ENCODE measurements at places on chromosomes 12 and 14.

DNA sequence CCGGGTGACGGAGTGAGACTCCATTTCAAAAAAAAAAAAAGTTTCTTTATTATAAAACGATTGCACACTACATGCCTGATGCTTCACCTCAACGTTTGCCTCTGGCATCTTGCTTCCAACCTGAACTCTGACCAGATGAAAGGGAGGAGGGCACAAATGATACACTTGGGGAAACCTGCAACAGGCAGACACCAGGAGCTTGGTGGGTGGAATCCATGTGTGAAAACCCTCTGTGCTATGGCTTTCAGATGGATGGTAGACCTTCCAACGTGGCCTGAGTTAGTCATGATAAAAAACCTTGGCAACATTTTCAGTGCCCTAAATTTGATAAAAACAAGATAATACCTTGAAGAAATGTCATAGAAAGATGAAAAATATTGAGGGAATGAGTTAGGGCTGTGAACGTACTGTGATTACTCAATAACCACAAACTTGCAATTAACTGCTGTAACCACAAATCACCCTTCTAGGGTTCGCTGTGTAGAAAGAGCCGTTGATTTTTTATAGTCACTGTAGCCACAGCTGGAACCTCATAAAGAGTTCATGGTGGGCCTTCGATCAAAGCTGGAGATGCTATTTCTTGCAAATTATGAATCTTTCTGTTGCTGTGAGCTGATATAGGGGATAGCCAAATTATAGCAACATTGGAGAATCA lies 26.1 kb upstream of the GZMB start:
- no peak for DNase-seq

DNA sequence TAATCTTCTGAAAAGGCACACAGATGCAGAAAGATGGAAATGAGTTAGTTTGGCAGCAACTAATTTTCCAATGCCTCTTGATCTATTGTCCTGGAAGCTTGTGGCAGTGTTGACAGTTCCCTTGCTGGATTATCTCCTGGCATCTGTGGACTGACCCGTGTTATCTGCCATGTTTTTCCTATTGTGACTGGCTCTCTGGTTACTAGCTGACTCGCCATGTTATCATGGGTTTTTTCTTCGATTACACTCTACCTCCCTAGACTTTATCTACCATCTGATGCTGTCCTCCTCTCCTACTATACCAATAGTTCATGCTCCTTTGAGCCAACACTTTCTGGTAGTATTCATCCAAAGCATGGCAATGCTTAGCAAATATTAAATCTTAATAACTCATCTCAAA lies 63.3 kb upstream of the FLRT2 start:
- no peak for DNase-seq

DNA sequence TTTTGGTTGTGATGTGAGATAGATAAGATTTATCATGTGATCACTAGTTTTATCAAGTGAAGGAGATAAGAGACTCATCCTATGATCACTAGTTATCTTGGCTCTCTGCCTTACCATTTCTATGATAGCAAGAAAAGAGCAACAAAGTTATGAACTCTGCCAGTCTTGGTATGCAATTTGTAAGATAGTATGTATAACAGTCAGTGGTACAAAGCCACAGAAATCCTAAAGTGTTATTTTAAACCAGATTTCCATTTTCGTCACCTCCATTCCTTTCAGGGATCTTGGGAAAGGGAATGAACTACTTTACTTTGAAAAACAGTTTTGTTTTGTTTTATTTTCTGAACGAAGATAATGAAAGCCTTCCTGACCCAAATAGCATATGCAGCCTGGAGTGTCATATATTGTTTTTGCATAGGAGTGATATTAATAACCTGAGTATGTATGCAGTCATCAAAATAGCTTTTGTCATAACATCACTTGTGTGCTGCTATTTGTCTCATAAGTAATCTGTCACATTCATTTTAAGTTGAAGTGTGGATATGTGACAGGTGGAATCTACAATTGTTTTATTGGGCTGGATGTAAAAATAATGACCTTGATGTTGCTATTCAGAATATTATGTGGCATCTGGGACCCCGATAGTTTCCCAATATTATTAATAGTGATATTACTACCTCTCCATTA lies 35.0 kb downstream of the FLRT2 start:
- no peak for DNase-seq

DNA sequence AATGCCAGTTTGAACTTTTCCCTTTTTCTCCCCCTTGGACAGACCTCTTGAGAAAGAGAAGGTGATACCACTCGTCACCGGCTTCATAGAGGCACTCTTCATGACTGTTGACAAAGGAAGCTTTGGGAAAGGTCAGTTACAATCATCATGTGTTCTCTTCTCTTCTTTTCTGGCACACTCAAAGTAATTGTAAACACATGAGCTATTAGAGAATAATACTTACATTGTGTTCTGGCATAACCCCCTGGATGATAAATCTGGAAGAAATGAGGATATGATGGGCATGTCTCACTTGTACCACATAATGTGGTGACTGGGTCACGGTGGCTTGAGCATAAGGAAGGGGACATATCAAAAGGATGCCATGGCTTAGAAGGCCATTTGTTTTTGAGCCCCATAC lies 20.0 kb downstream of the UTP20 start:
- DNase-seq = no peak

GRCh38 chr12:27279826-27280225 lies 35.7 kb downstream of the STK38L start:
- DNase-seq = no peak

DNA sequence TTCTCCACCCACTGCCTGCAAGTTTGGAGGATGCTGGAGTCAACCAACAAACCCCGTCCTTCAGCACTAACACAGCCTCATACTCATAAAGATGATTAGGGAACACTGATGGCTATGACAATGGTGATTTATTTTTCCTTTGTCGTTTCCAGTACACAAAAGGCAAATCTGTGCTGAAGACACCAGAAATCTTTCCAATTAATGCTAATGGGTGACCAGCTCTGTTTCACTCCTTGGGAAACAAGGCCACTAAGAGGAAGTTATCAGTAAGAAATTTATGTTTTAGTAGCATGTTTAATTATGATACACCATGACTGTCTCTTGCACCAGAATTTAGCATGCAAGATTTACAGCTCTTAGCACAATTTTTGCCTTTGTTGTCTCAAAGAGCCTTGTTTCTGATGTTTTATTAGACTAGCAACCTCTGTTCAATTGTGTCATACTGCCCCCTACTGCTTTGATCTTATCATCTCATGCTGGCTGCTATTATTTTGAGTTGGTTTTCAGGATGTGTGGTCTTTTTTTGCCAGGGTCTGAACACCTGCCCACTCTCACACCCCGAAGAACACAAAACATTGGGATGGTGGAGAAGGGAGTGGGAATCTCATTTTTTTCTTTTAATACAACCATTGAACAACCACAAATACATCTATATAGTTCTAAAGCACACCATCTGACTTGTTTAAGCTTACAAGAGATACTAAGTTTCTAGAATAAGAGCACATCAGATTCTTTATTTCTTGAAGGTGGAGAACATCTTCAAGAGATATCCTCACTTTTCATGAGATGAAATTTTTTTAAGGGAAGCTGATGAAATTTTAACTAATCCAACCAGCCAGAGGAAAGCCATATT lies 160.9 kb downstream of the SPTSSA start:
- no peak for DNase-seq

GRCh38 chr14:72851635-72852034 lies 42.3 kb downstream of the DPF3 start:
- no peak for DNase-seq

DNA sequence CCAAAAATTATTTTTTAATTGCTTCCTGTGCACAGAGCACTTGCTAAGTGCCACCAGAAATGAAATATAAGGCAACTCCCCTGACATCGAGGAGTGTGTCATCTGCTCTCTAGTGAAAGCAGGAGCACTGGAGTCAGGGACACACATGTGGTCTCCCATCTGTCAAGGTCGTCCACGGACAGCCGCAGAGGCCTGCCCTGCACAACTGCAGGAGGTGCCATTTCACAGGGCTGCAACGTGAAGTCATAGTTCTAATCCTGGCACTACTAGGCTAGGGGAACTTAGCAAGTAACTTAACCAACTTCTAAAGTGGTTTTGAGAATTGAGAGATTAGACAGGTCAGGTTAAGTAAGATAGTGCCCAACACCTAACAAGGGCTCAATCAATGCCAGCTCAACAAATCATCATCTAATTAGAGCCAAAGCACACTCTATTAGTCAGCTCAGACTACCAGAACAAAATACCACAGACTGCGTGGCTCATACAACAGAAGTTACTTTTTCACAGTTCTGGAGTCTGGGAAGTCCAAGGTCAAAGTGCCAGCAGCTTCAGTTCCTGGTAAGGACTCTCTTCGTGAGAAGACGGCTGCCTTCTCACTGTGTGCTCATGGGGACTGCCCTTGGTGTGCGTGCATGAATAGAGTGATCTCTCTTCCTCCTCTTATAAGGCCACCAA lies 30.7 kb downstream of the FOXN3 start:
- DNase-seq = no peak
